ENCODE measurements at places on chromosomes 6 and 20. TPM values are rescaled to one million over a fixed set of nuclear protein-coding genes. Genes with fewer than 3 reads are reported as not detected.

Gene GHRH
- polyA plus RNA-seq = not detected

Gene MYLK2
- 3.3 TPM for polyA plus RNA-seq

Gene VNN1
- 0.28 TPM for polyA plus RNA-seq

Gene HLA-DOA
- 2.8 TPM for polyA plus RNA-seq

Gene ADGB
- polyA plus RNA-seq = 4.7 TPM

Gene FAM184A
- 97.2 TPM for polyA plus RNA-seq

Gene NKX2-4
- polyA plus RNA-seq = not detected

Gene KCNK16
- polyA plus RNA-seq = 0.31 TPM

Gene PPP1R3G
- 1.3 TPM for polyA plus RNA-seq

Gene BCAS1
- polyA plus RNA-seq = 0.54 TPM

Gene NT5E
- 13.2 TPM for polyA plus RNA-seq

Gene EBF4
- polyA plus RNA-seq = 42.2 TPM

Gene MCCD1
- not detected for polyA plus RNA-seq

Gene FBXO9
- polyA plus RNA-seq = 93.4 TPM

Gene ACTR5
- polyA plus RNA-seq = 11.3 TPM

Gene CRIP3
- polyA plus RNA-seq = 6.2 TPM

Gene TOX2
- 69.8 TPM for polyA plus RNA-seq

Gene PRELID3B
- polyA plus RNA-seq = 65.8 TPM

Gene SLC22A2
- polyA plus RNA-seq = not detected

Gene FOXQ1
- 2.2 TPM for polyA plus RNA-seq

Gene SNRPB2
- 87.2 TPM for polyA plus RNA-seq

Gene SIRPG
- not detected for polyA plus RNA-seq

Gene SAYSD1
- 24.8 TPM for polyA plus RNA-seq

Gene TNFRSF21
- 13.3 TPM for polyA plus RNA-seq

Gene SLC26A8
- polyA plus RNA-seq = 0.26 TPM

Gene RNF144B
- polyA plus RNA-seq = 12.0 TPM

Gene BANF2
- polyA plus RNA-seq = not detected

Gene FLRT3
- polyA plus RNA-seq = 21.9 TPM

Gene DYNLRB1
- 158 TPM for polyA plus RNA-seq

Gene CCN6
- 0.58 TPM for polyA plus RNA-seq

Gene CALHM4
- not detected for polyA plus RNA-seq

Gene TP53TG5
- polyA plus RNA-seq = 1.5 TPM

Gene DEFB110
- not detected for polyA plus RNA-seq

Gene KHDC1L
- polyA plus RNA-seq = 0.69 TPM

Gene ADAM33
- 8.3 TPM for polyA plus RNA-seq

Gene DCDC2
- polyA plus RNA-seq = 12.9 TPM

Gene LY6G6C
- 0.45 TPM for polyA plus RNA-seq

Gene OR12D3
- polyA plus RNA-seq = not detected

Gene OR2H1
- polyA plus RNA-seq = not detected

Gene SIGLEC1
- polyA plus RNA-seq = 1.6 TPM

Gene MLIP
- 0.26 TPM for polyA plus RNA-seq

Gene PRR18
- 0.39 TPM for polyA plus RNA-seq

Gene CTAGE9
- polyA plus RNA-seq = not detected

Gene BHLHE23
- not detected for polyA plus RNA-seq

Gene ANKEF1
- 6.3 TPM for polyA plus RNA-seq

Gene JPH2
- polyA plus RNA-seq = 2.2 TPM

Gene MED23
- polyA plus RNA-seq = 54.1 TPM

Gene TSBP1
- not detected for polyA plus RNA-seq

Gene ARMH2
- 0.23 TPM for polyA plus RNA-seq
